ENCODE measurements at places on chromosomes 1 and 21. TPM values are rescaled to one million over a fixed set of nuclear protein-coding genes. Genes with fewer than 3 reads are reported as not detected.

DNA sequence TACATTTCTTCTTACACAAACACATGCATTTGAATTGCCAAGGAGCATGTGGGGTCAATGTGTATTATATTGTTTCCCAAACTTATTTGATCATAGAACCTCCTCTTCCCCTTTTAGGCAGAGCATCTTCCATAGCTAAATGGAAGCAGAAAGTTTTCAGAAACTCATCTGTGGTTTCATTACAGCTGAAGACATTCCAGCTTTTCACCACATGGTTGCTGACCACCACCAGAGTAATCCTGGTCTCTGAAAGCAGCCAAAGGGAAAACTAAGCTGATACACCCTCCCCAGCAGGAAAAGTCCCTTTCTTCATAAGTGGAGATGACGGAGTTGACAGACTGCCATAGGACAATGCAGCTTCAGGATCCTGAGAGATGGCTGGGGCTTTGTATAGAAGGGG lies 30.2 kb upstream of the OTUD3 start:
- DNase-seq: no peak

- no peak for DNase-seq
Measured at GRCh38 chr1:107946794-107947193, 18.2 kb downstream of the VAV3 start.

DNA sequence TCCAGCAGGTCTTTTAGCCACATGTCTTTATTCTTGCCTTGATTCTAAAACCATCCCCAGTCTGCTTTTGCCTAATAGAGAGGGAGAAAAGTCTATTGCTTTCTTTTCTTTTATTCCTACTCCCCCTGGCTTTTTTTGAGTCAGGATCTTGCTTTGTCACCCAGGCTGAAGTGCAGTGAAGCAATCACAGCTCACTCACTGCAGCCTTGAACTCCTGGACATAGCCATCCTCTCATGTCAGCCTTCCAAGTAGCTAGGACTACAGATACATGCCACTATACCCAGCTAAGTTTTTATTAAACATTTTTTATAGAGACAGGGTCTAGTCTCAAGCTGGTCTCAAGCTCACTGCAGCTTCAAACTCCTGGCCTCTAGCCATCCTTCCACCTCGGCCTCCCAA lies 72.5 kb upstream of the PAXBP1 start:
- DNase-seq: no peak

- DNase-seq: no peak
Measured at GRCh38 chr21:18222346-18222745, 22.3 kb upstream of the CHODL start.

DNA sequence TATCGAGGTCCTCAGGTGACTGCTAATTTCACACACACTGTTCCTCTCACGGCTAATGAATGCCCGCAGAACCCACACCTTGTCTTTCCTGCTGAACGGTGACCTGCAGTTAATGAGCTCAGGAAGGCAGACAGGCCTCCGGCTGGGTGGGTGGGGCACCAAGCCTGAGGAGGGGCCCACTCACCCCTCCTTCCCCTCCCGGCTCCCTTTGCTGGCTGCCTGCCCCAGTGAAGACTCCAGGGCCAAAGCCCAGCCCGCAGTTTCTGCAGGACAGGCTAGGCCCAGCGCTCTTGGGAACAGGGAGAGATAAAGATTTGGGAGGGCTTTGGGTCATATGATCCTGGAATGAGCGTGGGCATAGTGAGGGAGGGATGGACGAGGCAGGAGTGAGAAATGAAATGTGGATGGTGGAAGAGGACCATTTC lies 26.4 kb downstream of the FOXO6 start:
- DNase-seq: no peak

GRCh38 chr1:53617851-53618499 lies 121.0 kb downstream of the GLIS1 start:
- no peak for DNase-seq

GRCh38 chr1:6690186-6690585 lies 11.4 kb downstream of the DNAJC11 start:
- no peak for DNase-seq

DNA sequence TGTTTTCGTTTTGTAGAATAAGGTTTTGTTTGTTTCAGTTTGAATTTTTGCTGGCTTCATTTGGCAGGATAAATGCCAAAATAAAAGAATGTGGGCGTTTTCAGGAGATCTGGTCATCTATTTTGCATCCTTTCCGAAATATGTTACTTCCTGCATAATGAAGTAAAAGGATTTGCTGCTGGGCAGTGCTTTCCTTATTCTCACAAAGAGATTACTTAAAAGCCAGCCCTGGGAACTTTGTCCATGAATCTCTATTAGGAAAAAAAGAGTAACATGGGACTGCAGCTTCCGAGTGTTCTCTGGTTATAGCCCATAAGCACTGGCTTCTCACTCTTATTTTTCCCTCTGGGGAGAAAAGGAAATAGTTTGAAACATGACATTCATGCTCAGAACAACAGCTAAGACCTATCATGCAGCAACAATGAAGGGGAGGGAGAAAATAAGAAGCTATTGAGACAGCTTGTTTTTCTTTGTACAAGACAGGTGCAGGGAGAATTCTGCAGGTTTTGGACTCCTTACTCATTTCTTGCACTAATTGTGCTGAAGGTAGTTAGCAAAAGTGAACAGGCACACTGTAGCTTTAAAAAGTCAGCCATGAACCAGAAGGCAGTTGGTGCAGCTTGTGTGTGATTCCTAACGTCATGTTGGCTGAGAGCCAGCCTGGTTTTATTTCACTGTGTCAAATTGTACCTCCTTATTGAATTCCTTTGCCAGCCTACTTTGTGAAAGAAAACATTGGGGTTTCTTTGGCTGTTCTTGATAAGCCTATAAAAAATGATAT lies at the start of gene SAMD13:
Gene SAMD13, plus strand, starts transcription at position 705 of the 781 bp plus-strand sequence. CDS start 1,527 bp downstream, outside the sequence.
- DNase-seq: no peak

- no peak for DNase-seq
Measured at GRCh38 chr1:19028110-19028509, 71.6 kb upstream of the IFFO2 start.

SEMA6C gene
- 34.6 TPM for polyA plus RNA-seq

DNA sequence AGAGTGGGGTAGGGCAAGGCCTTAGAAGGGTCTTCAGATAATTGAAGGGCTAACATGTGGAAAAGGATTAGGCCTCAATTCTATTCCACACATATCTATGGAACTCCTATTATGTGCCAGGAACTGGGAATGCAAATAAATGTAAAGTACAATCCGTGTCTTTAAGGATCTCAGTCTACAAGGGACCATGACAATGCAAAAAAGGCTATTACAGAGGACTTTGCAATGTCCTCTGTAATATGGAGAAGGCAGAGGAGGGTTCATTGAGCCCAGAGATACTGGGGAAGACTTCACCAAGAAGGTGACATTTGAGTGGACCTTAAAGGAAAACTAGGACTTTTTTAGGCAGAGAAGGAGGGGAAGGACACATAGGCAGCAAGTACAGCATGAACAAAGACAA lies 4.5 kb upstream of the SCMH1 start:
- DNase-seq: no peak

PPIAL4G gene
- polyA plus RNA-seq: 0.13 TPM

DNA sequence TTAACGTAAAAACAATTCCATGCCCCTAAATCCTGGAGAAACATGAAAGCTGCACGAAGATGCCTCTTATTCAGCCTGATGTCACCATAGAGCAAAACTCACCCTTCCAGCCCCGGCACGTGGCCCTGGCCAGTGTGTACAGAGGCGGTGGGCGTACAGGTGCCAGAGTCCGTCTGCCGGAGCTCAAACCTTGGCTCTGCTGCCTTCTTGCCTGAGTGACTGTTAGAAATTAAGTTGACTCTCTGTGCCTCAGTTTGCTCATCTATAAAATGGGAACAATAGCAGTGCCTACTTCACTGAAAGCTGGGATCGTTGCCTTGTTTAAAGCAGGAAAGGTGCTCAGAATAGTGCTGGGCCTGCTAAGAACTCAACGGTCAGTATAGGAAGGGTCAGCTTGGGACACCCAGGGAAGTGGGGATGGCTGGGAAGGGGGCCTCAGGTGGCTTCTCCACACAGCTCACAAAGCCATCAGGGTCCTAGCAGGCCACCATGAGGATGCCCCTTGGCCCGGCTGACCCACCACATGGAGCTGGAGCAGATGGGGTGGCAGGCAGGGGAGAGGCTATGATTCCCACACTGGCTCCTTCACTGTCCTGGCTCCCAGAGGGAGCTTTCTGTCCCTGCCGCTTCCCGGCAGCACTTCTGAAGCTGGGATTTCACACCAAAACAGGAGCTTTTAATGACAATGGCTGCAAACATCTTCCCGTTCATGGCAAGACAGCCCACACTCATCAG lies 237.2 kb downstream of the NPHP4 start:
- DNase-seq: no peak

- DNase-seq: no peak
Measured at GRCh38 chr1:50175719-50176639, 67.3 kb downstream of the ELAVL4 start.

- no peak for DNase-seq
Measured at GRCh38 chr1:199033661-199034060, 394.8 kb downstream of the PTPRC start.

GRCh38 chr1:219812491-219813203 lies 115.7 kb downstream of the SLC30A10 start:
- peak; percentile 95 for DNase-seq

DNA sequence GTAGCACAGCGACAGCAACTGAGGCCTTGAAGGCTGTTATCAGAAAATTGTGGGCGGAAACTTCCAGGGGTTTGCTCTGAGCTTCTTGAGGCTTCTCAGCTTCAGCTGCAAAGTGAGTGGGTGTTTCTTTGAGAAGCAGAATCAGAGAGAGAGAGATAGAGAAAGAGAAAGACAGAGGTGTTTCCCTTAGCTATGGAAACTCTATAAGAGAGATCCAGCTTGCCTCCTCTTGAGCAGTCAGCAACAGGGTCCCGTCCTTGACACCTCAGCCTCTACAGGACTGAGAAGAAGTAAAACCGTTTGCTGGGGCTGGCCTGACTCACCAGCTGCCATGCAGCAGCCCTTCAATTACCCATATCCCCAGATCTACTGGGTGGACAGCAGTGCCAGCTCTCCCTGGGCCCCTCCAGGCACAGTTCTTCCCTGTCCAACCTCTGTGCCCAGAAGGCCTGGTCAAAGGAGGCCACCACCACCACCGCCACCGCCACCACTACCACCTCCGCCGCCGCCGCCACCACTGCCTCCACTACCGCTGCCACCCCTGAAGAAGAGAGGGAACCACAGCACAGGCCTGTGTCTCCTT lies at the start of gene FASLG:
Gene FASLG, plus strand, starts transcription at position 233 of the 583 bp plus-strand sequence. Its CDS starts 99 bp downstream, at position 332.
- no peak for DNase-seq

UMODL1 gene
- polyA plus RNA-seq: 0.21 TPM

GRCh38 chr1:46673749-46674182 lies 2.1 kb downstream of the TEX38 start:
- no peak for DNase-seq

LIN28A gene
- polyA plus RNA-seq: 0.20 TPM

GRCh38 chr1:6365047-6365446 lies 28.5 kb downstream of the ACOT7 start:
- no peak for DNase-seq

GRCh38 chr21:35559128-35559828 lies 501.0 kb downstream of the SETD4 start:
- DNase-seq: no peak

- DNase-seq: no peak
Measured at GRCh38 chr21:26185021-26185420, 14.5 kb upstream of the APP start.

CD34 gene
- polyA plus RNA-seq: 27.9 TPM

DNA sequence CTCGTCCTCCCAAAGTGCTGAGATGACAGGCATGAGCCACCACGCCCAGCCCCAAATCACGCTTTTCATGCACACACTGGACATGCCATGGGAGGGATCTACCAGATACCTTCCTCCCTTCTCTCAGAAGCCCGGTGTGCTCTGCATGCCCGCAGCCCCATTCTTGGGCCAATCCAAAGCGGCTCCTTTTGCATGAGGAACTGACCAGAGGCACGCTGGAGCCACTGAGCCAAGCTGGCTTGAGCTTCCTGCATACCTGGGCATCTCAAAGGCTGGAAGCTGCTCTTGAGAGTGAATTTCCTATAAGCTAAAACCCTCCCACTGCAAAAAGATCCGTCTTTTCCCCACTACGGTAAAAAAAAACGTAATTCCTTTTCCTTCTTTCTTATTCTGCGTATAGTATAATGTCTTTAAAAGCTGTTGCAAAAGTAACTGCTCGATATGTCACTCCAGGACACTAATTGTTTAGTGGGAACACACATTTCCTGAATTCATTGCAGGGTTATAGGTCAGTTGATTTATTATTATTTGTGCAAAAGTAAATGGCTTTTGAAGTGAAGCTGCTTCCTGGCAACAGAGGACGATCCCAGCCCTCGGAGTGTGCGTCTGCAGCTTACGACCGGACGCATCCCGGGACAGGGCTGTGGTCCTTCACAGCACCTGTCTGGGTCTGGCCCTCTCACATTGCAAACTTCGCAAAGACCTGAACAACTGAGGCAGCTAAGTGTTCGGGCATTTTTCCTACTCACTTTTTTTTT lies 61.8 kb upstream of the ETS2 start:
- no peak for DNase-seq

GRCh38 chr1:175569117-175569743 lies 174.2 kb downstream of the TNR start:
- DNase-seq: no peak

VCAM1 gene
- 61.0 TPM for polyA plus RNA-seq

ELF3 gene
- polyA plus RNA-seq: 1.1 TPM

DNA sequence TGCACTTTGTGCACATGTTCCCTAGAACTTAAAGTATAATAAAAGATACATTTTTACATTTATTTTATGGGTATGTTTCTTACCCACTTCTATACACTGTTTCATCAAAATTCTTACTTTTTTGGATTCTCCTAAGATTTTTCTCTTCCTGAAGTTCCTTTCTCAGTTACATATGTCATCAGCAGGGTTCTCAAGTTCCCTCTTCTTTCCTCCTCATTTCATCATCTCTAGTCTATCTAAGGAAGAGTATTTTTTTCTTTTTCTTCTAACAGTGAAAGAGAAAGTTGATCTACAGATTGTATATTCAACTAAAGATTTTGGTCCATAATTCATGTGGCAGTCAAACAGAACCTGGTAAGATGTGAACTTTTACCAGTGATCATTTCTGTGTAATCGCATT lies 41.2 kb upstream of the CYYR1 start:
- no peak for DNase-seq

GRCh38 chr21:25756190-25756932 lies 21.6 kb downstream of the GABPA start:
- no peak for DNase-seq

PNRC2 gene
- 149 TPM for polyA plus RNA-seq

DNA sequence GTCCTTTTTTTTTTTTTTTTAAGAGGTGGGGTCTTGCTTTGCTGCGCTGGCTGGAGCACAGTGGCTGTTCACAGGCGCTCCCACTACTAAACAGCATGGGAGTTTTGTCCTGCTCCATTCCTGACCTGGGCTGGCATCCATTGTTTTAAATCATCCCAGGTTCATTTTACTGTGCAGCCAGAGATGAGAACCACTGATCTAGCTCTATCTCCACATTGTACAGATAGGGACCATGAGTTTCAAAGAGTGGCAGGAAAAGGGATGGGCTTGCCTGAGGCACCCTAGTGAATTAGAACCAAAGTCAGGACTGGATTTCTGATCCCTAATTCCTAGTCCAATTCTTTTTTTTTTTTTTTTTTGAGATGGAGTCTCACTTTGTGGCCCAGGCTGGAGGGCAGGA lies 7.2 kb upstream of the TMEM222 start:
- DNase-seq: no peak
